ENCODE measurements at places on chromosomes 5 and 9.

GRCh38 chr9:95845751-95846150 is 29.7 kb upstream of the ERCC6L2 start:
- DNase-seq, result no peak

DNA sequence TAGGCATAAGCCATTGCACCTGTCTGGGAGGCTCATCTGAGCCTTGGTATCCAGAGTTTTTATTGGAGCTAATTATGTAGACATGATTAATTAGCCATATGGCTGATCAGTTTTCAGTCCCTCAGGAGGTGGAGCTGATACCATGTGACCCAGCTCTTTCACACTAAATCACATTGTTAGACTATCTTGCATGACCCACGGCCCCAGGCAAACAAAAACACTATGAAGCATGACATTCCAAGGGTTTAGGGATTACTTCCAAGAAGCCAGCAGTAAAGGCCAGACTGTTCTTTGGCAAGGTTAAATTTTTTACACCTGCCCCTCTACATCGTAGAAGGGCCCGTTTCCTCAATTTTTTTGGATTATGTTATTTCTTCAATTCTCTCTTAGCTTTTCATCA is 5.0 kb upstream of the C5orf24 start:
- DNase-seq, result no peak

DNA sequence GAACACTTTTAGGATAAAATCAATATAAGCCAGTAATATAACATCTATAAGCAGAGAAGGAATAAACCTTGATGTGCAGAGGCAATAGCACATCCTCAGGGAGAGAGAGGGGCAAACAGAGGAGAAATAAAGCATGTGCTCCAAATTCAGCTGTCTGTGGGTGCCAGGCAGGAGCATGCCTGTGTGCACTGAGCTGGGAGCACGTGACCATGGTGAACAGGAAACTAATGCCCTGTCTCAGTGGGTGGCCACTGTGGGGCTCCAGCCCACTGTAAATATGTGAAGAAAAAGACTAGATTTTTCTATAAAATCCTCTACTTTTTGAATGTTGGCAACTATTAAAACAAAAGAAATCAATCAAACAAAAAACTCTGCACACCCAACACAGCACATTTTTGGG is 55.3 kb downstream of the FYB1 start:
- no peak for DNase-seq

DNA sequence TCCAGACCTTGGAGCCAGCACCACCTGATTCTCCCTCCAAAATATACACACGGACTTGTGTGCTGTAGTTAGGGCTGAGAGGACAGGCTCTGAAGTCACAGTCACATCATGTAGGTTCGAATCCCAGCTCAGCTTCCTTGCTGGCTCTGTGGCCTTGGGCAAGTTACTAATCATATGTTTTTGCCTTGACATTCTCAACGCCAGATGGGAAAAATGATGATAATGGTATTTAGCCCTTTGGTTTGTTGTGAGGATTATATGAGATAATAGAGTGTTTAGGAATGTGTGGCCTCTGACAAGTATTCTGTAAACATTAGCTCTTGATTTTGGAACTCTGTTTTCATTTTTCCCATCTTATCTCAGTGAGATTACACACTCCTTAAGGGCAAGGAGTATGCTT is 72.5 kb downstream of the PLAC8L1 start:
- no peak for DNase-seq

GRCh38 chr5:93330506-93330905 is 250.5 kb downstream of the NR2F1-AS1 start:
- no peak for DNase-seq

DNA sequence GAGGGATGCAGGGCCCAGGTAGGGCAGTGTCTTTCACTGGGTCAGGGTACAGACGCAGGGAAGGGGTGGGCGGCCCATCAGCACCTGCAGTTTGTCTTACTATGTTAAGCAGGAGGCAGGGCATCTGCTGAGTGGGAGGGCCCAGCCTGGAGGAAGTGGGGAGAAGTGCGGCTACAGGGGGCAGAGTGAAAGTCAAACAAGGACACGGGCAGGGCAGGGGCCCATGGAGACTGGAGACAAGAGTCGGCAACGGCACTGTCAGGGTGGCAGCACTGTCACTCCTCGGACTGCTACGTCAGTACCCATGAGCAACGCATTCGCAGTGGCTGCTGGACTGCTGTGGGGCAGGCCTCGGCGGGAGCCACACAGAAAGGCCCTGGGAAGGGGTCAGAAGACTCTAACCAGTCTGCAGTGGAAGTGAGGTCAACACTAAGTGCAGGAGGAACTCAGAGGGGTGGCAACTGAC is 19.7 kb downstream of the CAMSAP1 start:
- DNase-seq, result peak; percentile 60

DNA sequence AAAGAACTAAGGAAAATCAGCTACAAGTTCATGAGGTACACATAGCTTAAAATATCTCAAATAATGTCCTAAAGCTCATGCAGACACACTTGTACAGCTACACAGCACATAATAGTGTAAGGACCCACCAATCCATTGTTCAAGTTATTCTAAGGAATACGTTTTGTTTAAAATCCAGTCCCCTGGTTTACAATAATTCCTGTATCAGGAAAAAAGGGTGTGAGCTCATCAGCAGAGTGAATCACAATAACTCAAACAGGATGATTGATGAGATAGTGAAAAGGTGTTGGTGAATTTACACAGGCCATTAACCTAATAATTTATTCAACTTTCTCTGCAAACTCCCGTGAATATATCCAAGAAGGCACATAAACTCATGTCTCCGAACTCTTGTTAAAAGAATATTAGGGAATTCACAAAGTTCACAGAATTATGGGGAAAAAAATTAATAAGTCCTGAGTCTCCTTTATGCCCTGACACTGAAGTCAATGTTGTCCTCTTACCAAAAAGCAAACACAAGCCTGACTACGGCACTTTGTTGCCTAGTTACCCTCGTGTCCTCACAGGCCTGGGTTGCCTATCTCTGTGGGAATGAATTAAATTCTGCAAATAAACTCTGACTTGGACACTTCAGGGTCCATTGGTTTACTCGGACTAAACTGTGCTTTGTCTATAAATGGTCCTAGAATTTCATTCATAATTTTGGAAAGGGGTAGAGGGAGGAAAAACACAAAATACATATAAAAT is 142.8 kb upstream of the PDE4D start:
- no peak for DNase-seq

- DNase-seq, result no peak
Observed at GRCh38 chr5:93320920-93321445, 260.0 kb downstream of the NR2F1-AS1 start.

DNA sequence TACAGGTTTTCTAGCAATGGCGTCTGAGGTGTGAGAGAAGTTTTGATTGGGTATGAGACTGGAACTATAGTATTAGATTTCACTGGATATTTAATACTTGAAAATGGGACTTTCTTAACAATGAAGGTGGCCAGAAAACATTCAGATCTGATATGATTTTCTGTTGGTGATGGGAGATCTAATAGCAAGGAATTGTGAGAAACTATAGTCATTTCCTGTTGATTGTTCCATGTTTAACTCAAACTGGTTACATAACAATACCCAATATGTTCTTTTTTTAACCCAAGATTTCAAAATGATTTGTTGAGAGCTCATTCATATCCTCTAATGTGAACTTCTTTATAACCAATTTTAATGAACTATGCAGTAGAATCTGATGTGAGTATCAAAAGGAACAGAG is 793.2 kb upstream of the RGMB start:
- no peak for DNase-seq

DNA sequence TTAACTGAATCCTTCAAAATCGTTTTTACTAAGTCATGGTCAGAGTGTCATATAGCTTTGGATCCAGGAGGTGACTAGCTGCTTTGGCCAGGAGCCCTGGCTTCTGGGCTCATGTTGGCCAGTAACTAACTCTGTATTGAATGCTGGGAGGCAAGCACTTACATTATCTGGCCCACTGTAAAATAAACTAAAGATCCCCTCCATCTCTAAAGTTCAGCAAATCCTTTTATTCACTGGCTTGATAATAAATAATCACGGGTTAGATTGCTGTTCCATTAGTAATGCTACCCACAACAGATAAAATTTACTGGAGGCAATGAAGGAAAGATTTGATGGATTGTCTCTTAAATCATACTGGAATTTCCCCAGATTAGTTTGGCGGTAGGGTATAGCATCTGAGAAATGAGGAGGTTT is 382.2 kb upstream of the TLE4 start:
- no peak for DNase-seq

DNA sequence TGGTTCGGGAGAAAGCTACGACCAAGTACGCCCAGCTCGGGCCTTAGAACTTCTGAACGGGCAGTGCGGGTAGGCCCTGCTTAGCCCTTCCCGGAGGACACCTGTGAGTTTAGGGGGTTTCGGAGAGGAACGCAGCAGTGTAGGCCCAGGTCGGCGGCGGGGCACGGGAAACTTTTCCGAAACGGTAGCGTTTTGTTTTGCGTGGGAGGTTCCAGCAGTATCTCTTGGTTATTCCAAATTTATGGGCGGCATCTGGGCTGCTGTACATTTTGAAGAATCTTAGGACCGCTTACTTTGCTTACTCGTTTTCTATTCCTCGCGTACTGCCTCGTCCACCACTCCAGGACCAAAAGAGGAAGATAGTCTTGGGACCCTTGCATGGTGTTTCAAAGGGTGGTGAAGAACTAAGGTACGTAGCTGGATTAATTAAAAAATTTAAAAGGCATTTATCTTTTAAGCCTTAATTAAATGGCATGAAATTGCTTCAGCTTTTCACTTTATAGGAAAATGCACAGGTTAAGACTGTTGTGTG is 492 bp downstream of the TENT2 start:
- DNase-seq, result no peak

DNA sequence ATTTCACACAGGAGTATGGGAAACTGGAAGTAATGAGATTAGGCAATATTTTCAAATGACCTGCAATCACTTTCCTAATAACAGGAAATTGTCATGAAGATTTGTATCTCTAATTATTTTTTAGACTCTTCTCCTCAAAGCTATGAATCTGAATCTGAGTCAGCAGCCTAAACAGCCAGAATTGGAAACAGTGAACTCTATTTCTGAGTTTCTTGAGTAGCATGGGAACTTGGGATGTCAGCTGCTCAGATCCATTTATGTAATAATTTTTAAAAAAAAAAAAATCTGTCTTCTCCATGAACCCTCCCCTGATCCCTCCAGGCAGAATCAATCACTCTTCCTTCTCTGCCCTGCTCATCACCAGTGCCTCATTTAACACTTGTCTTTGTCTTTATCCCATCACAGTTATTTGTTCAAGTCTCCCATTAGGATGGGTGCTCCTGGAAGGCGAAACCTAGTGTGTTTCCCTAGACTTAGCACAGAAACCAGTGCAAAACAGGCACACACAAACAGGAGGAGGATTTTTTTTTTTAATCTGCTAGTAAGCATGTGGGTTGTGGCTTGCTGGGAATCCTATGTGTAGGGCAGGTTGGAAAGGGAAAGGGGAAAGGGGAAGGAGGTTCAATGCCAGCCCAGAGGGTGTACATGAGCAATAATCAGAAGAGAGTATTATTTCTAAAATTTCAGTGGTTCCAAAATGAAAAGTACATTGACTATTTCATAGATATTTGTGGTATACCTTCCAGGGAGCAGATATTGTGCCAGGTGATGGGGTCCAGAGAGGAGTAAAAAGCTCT is 186.8 kb downstream of the TTLL11 start:
- no peak for DNase-seq

DNA sequence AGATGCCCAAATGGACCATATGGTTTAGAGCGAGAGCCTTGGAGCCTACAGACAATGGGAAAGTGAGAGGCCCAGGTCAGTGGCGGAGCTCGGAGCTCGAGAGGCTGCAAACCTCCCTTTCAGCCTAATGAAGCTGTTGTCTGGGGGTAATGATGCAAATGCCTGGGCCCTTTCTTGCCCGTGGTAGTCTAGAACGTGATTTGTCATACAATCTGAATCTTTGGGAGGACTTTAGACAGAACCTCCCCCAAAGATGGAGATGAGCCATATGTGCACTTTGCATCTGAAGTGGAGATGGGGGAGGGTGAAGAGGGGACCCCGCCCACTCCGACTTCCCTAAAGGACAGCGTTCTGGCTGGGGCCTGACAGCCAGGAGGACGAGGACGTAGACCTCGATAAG is 10.3 kb upstream of the NEUROG1 start:
- no peak for DNase-seq

GRCh38 chr9:110579862-110580219 is 300 bp upstream of the SVEP1 start:
- DNase-seq, result no peak

- DNase-seq, result no peak
Observed at GRCh38 chr9:113993838-113994540, 84.1 kb downstream of the AMBP start.

- no peak for DNase-seq
Observed at GRCh38 chr5:95995962-95996489, 34.4 kb upstream of the ELL2 start.

GRCh38 chr5:179427676-179428056 is 82.4 kb upstream of the ADAMTS2 start:
- no peak for DNase-seq

GRCh38 chr9:128642675-128643245 is 13.9 kb downstream of the DYNC2I2 start:
- no peak for DNase-seq

DNA sequence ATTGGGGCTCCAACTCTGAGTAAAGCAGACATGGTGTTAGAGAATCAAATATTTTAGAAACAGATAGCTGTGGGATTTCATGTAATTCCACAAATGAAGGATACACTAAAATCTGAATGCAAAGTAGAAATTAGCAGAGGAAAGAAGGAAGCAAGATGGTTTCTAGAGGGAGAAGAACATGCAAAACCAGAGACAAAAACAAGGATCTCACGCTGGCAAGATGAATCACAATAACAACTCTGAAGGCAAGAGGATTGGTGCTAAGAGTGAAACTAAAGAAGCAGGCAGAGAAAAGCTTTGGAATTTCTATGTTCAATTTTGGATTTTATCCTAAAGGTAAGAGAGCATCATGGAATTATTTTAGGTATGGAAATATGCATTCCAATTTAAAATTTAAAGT is 857.2 kb upstream of the COX7C start:
- DNase-seq, result no peak

DNA sequence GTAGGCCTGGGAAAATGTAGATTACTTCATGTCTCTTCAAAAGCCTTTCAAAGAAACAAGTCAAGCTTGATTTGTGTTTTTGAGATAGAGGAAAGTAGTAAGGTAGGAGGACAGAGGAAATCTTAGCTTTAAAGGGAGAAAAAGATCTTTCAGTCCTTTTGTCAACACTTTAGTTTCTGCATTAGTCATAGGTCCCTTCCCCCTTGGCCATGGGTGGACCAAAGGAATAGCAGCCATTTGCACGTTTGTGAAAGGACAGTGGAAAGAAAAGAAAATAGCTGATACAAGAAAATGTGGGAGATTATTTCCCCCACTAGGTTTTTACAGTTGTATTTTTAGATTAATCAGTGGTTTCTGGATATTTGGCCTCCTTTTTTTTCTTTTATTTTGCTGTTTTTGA is 121.9 kb upstream of the GRHPR start:
- no peak for DNase-seq

GRCh38 chr5:107501965-107502675 is 168.6 kb downstream of the EFNA5 start:
- DNase-seq, result no peak
